ENCODE measurements at places on chromosomes 2 and 18.

DNA sequence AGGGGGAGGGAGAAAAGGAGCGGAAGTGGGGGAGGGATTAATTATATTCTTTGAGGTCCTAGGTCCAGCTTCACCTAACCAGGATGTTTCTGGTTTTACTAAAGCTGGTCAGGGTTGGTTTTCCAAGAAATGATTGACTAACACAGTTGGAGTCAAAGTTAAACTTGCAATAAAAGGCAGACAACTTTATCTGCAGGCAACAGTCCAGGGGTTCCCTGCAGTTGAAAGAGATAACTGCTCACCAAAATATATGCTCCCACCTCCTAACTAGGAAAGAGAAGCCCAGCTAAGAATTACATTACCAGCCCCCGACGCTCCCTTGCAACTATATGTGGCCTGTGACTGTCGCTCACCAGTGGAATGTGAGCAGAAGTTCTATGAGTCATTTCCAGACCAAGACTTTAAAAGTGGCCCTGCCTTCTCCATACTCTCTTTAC, 140.0 kb upstream of the PKDCC start:
- no peak for DNase-seq

- DNase-seq, result no peak
These were observed 144.0 kb downstream of the LDLRAD4 start for GRCh38 chr18:13362607-13363006.

GRCh38 chr2:150138587-150138986, 348.9 kb downstream of the RND3 start:
- DNase-seq, result no peak

DNA sequence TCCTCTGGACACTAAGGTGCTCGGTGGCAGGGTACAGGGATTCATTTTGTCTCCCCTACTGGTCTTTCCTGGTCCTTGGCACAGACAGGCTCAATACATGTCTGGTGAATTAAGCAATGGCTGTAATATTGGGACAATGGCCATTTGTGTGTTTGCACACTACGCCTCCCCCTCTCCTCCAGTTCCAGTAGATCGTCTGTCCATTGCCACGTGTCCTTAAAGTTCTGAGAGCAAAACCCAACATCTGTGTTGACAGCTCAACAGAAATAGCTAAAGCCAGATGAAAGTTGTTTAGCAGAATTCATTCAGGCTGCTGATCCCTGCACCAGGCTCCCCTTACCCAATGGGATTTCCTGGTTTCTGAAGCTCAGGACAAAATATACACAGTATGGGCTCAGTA, 9.0 kb upstream of the FABP1 start:
- no peak for DNase-seq

GRCh38 chr18:43049021-43049420, 66.5 kb downstream of the RIT2 start:
- DNase-seq, result no peak

DNA sequence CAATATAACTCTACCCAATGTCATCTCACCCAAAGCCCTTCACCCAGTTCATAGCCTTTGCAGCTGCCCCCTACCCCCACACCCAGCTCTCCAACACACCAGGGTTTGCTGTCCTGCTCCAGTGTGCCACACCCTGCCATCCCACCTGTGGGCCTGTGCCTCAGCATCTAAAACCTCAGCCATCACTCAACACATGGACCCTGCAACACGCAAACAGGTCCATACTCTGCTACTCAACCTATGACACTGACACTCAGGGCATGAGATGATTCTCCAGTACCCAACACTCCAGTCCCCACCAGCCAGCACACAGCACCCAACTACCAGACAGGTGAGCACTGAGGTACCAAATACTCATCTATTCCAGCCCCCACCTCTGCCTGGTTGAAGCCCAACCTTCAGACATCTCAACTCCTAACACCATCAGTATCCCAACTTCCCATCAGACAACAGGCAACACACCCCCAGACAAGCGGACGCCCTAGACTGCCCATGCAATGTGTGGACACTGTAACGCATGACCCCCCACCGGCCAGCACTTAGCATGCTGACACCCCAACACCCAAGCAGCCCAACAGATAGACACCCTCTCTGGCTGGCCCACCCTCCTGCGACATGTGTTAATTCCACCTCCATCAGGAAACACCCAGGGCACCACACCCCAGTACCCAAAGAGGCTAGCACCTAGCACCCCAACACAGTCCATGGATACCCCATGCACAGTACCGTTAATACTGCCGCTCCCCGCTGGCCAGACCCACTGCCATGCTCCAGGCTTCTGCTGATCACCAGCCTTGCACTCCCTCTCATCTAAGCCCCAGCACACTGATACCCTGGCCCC, 25.0 kb downstream of the ZAP70 start:
- DNase-seq, result peak; percentile 23

- DNase-seq, result no peak
These were observed 448.7 kb upstream of the TCF4 start for GRCh38 chr18:56036741-56037140.

GRCh38 chr2:169093535-169093934, 24.2 kb downstream of the DHRS9 start:
- DNase-seq, result no peak

DNA sequence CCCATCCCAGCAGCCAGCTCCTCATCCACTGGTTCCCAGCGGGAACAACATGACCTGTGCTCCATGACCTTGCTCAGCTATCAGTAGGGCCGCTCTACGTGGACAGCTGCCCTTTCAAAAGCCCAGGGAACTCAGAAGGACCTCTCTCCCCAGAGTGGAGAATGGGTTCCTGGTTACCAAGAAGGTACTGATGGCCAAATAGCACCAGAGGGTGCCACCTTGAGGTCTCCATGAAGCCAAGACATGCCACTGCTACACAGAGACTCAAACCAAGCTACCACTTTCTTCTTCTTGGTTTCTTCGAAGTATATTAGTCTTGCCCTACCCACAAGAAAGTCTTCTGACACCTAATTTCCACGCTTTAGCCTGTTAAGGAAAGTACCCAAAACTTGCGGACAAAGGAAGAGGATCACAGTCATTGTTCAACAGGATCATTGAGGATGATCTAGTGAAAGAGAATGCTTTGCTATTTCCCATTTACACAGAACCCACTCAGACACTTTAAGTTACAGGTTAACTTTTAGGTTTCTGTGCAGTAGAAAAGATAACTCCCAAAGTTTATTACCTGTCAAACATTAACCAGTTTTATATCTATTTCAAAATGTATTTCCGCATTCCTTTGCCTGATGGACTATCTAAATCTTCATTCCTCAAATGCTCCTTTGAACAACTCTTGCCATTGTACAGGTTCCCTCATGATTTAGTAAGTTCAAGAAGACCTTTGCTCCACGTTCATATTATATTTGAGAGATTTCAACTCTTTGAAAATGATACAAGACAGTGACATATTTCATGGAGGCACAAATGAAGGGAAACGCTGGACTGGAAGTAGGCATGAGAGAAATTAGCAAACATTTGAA, 102.2 kb downstream of the ALPK2 start:
- no peak for DNase-seq

- DNase-seq, result no peak
These were observed 111.0 kb downstream of the RBM43 start for GRCh38 chr2:151150331-151151320.

DNA sequence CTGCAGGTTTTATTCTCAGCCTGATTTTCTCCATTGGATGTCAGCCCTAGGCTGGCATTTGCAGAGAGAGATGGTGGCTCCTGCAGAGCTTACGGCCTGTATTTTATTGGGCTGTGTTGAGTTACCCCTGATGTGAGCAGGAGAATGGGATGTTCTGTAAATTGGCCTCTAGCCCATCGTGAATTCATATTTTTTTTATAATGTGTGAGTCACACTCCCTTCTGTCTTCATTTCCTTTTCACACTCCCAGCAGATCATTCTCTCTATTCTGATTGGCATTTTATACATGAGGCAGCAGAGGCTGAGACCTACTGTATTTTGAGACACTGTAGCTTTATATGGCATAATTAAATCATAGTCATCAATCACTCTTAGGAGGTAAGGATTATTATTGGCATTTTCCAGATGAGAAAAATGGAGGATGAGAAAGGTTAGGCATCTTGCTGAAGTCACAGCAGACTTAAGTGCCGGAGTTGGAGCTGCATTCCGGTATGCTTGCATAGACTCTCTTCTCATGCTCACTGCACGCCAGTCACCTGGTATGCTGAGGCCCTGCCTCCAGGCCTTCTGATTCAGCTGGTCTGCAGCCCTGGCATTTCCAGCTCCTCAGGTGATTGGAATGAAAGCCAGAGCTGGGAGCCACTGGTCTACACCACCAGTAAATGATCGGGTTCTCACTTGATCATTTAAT, 142.4 kb downstream of the NEDD4L start:
- no peak for DNase-seq

DNA sequence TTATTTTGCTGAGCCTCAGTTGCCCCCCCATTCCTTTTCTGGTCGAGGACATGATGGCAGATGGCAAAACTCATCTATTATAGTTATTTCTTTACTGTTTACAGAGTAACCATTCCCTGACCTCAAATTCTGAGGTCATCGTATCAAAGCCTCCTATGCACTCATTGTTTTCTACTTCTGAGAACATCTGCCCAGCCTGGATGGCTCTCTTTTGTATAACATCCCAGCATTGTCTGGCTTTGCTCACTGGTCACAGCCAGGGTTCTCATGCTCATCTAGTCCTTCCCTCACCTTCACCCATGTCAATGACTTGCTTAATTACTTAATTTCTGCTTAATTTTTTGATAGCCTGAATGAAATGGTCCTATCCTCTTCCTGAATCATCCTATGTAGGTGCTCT, 472.1 kb downstream of the PARD3B start:
- DNase-seq, result no peak

GRCh38 chr18:5447442-5447841, 96.4 kb downstream of the EPB41L3 start:
- no peak for DNase-seq

DNA sequence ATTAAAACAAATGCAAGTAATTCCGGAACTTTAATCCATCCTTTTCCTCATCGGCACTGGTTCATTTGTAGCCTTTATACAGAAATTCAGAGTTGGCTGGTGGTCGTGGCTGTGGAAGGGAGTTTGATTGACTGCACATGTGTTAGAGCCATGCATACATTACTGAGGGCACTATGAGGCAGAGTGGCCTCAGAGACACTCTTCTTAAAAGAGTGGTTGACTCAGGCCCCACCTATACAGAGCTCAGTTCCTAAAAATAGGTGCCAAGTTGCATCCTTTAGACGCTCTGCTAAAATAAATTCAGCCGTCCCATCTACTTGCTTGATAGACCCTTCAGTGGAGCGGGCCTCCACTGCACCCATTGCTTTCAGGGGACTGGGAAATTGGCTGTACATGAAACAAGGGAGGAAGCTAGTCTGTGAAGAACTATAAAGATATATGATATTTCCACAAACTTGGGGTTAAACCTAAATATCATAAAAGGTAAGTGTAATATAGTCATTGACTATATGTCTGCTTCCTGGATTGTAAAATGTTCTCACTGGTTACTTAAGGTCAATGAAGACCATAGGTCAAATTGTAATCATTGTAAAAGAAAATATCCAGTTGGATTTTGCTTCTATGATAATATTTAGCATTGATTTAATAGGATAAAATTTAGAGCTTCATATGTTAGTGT, 298.9 kb downstream of the XIRP2 start:
- DNase-seq, result no peak

DNA sequence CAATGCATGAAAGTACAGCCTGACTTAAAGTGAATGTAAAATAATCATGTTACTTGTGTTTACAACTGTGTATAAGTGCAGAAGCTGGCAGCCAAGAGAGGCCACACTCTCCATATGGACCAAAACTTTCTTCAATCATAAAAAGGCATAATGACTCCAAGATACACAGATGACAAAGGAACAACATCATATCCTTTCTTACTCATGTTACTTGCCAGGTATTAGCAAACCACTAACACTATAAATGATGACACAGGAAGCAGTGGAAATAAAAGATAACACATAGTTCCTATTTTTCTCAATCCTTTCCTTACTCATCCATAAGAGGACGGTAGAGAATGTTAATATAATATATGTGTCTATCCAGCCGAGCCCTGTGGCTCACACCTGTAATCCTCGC, 400.0 kb upstream of the CDH2 start:
- DNase-seq, result no peak

- no peak for DNase-seq
These were observed 129.1 kb downstream of the TSN start for GRCh38 chr2:121884511-121884921.

DNA sequence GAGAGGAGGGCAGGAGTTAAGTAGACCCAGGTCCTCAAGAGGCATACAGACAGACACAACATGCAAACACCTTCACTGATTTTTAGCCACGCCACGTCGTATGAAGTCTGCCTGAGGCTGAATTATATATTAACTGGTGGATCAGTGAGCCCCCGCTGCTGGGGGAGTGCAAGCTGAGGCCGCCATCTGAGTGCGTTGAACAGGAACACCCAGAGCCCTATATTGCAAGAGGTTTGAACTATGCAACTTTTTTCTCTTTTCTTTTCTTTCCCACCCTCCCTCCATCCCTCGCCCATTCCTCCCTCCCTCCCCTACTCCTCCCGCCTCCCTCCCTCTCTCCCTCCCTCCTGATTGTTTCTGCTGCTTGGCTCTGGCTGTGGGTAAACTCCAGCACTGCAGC, 30.2 kb downstream of the SETBP1 start:
- DNase-seq, result no peak

GRCh38 chr2:47007223-47007825, 91.7 kb upstream of the MCFD2 start:
- no peak for DNase-seq

DNA sequence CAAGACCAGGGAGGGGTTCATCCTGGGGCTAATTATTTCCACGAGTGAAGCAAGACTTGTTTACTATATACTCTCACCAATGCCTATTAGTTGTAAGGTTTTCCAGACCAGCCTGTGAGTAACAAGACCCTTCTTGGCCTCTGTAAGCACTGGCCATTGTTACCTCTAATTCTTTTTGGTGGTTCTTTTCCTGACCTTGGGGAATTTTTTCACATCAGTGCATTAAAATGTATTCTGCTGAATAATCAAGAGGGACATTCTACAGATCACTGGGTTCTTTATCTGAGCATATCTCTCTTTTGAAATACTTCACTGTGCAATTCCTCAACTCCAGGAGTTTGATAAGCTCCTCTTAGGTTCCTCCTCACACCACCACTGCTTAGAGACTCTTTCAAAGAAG, 909.9 kb upstream of the ACVR2A start:
- no peak for DNase-seq

GRCh38 chr2:19801367-19802080, 100.3 kb downstream of the TTC32 start:
- DNase-seq, result peak; percentile 85

DNA sequence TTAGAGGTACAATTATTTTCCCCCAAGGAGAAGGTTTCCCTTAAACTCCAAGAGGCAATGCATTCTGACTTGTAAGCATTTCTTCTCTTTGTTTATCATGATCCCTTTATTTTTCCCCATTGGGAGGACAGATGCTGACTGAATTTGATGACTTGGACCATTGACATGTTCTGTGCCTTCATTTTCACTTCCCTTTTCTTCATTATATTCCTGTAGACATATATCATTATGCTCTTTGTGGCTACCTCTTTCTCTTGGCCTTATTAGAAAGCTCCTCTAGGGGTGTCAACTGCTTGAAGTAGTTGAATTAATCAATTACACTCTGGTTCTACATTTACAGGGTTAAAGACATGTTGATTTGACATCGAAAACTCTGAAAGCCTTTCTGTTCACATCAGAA, 330.0 kb upstream of the DCC start:
- DNase-seq, result no peak

- peak; percentile 57 for DNase-seq
These were observed 116.6 kb upstream of the PELI1 start for GRCh38 chr2:64260817-64261216.

Data from left hindlimb (tissue), 1 donor.